Hematopoietic multipotent progenitor cell (in vitro differentiated cells): ENCODE measurements at places on chromosomes 6 and 20.

GRCh38 chr6:57822896-57823358 is 505.5 kb downstream of the PRIM2 start:
- no peak for DNase-seq

DNA sequence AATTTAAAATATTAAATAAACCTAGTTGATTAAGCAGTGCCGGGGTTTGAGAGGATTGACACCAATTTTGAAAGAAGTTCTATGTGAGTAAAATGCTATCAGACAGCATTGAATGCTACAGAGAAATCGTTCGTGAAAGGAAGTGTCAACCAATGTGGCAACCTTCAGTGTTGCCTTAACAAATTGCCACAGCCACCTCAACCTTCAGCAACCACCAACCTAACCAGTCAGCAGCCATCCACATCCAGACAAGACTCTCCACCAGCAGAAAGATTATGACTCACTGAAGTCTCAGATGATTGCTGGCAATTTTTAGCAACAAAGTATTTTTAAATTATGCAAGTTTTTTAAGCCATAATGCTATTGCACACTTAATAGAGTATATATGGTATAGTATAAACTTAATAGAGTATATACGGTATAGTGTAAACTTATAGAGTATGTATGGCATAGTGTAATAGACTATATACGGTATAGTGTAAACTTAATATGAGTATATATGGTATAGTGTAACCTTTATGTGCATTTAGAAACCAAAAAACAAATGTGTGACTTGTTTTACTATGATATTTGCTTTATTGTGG is 65.3 kb upstream of the ID4 start:
- no peak for DNase-seq

DNA sequence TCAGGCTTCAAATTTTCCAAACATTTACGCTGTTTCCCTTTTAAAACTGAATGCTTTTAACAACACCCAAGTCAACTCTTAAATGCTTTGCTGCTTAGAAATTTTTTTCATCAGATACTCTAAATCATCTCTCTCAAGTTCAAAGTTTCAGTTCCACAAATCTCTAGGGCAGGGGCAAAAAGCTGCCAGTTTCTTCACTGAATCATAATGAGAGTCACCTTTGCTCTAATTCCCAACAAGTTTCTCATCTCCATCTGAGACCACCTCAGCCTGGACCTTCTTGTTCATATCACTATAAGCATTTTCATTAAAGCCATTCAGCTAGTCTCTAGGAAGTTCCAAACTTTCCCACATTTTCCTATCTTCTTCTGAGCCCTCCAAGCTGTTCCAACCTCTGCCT is 69.1 kb downstream of the RNF217 start:
- DNase-seq: no peak

DNA sequence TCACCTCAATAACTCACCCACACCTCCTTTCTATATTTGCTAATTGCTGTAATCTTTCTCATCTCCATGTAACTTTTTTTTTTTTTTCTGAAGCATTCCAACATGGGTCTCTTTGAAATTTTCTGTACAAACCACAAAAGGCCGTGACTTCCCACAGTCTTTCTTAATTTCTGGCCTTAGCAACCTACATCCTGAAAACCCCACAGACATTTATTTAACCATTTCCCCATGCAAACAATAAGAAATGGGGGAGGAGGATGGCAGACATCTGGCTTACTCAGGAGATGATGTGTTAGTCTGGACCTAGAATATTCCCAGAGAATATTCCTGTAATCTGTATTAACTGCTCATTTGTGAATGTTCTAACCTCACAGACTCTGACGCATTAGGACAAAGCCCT is 57.6 kb downstream of the MEP1A start:
- no peak for DNase-seq

DNA sequence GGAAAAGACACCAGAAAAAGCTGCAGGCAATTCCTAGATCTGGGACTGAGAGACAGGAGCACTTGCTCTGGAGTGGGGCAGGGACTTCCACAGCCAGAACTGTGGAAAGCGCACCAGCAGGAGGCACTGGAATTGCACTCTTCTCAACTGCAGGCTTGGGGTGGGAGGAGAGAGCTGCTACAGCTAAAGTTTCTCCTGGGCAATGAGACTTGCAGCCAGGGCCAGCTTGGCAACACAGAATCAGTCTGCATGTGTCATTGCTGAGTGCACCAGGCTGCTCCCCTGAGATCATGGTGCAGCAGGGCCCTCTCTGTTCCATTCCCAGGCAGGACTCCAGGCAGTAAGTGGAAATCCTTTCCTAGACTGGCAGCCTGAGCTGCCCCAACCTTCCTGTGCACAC is 145.8 kb downstream of the INSM1 start:
- no peak for DNase-seq

DNA sequence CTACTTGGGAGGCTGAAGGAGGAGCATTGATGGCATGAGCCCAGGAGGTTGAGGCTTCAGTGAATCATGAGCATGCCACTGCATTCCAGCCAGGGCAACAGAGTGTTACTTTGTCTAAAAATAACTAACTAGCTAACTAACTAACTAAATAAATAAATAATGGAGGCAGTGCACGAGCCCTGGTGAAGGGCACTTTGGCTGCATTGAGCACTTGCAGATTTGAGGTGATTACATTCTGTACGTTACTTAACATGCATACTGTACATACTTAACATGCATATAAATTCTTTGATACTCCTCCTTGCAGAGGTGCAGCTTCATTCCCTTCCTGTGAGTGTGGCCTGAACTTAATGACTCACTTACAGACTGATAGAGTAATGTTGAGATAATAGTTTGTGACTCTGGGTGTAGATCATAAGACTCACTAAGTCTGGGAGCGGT is 10.7 kb downstream of the HLA-A start:
- no peak for DNase-seq

DNA sequence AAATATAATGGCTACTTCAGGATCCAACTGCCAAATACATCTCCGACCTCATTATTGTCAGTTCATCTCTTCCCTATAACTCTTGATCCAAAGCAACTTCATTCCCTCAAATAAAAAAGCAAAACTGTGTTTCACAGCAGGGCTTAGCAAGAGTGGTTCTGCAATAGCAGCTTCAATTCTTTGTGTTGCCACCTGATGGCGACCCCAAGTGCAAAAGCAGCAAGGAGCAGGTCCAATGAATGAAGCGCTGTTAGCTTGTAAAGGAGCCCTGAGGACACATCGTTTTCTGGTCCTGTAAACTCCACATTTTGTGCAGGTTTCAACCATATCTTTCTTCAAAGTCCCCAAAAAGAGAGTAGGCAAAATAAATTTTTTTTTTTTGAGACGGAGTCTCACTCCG is 19.6 kb downstream of the RTN4IP1 start:
- peak; percentile 45 for DNase-seq

DNA sequence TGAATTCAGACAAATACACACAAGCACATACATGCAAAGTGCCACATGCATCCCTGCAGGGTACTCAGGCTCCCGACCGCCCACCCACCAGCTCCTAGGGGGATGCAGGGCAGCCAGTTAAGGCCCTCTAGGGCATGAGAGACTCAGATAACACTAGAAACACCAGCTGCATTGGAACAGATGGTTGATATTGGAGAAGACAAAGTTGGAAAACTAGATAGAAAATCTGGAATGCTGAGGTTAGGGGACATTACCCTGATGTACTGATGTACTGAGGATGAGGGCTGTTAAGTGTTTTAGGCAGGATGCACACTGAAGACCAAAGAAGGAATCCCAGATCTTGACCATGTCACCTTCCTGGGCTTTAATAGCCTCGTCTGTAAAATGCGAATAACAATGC is 134.6 kb upstream of the ECI2 start:
- no peak for DNase-seq

- peak; percentile 36 for DNase-seq
Observed at GRCh38 chr20:21719592-21720214, 14.2 kb downstream of the PAX1 start.

DNA sequence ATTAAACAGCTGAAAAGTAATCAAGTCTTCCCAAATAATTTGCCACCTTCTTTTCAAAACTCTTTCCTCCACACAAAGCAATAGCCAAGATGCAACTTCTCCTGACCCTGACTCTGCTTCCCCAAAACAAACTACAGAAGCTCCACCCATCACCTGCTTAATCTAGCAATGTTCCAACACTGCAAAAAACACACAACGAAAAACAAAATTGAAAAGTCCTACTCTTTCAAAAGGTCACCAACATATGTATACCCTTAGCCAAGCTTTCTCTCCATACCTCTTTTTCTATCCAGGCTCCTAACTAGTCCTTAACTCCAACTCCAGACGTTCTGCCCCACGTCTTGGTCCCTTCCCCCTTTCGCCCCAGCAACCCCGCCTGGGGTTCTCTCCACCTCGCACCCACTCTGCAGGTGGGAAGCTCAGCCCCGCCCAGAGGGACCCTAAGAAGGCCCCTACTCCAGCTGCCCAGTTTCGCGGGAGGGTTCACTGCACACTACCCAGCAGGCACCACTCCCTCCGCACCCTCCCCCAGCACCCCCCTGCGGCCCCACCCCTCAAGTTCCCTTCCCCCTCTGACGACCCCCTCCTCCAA is 717 bp downstream of the CSNK2A1 start:
- peak; percentile 26 for DNase-seq

GRCh38 chr6:129621252-129621651 is 88.7 kb downstream of the ARHGAP18 start:
- DNase-seq: no peak

DNA sequence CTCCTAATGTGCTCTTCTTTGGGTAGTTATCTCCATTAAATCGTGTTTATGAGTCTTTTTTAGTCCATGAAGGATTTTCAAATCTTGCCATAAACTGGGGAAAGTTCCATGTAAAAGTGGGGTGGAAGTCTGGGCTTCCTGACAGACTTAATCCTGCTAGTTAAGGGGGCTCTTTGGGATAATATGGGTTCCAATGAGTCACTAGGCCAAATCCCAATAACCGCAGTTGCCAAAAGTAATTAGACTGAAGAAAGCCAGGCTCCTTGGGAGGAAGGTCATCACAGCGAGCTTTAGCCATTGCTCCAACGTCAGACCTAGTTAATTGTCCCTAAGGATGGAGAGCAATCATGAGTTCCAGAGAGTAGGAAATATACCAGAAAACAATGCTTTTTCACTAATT is 10.8 kb downstream of the RSPO3 start:
- DNase-seq: no peak

DNA sequence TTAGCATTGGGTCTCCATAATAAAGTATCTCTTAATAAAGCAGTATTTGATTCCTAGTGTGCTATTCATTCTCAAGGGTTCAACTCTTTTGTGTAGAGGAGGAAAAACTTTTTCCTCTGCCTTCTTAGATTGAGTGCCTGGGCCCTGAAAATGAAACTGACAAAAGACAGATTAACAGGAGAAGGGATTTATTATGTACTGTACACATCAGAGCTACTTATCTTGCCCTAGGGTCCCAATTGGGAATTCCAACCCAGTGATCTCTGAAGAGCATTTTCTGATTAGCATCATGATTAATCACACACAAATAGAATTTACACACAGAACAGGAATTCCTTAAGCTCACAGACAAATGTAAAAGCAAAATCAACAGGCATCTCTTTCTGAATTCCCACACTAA is 128.9 kb downstream of the CD164 start:
- DNase-seq: no peak

GRCh38 chr6:84314377-84314898 is 87.0 kb upstream of the CEP162 start:
- DNase-seq: no peak

GRCh38 chr6:73290435-73290834 is 27.4 kb upstream of the KHDC1 start:
- DNase-seq: no peak
